ENCODE measurements at places on chromosomes 7 and 10. TPM values are rescaled to one million over a fixed set of nuclear protein-coding genes. Genes with fewer than 3 reads are reported as not detected.
A peak's percentile ranks its signal among the peaks of the same experiment; 100 is the strongest.

DNA sequence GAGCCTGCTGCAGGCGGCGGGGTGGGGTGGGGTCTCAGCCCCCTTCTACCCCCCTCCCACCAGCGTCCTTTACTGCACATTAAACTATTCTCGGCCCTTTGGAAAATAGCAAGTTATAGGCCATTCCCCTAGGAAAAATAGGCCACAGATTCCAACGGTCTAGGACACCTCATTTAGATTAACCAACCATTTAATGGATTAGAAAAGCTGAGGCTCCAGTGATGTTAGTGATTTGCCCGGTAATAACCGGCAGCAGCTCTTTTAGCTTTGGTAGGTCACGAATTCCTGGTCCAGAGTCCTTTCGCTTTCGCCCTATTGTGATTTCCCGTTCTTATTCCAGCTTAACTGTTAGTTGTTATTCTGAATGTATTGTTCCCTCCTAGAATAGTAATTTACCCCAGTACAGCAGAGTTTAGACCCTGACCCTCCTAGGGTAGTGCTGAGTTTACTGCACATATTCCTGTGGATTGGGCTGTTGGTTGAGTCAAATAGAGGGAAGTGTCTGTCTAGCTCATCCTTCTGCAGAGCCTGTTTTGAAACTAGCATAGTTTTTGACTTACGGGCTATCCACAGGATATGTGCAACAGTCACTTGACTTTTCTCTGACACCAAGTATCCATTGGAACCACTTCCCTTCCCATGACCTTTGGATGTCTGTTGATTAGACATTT is 754 bp downstream of the GSTO1 start:
- no peak for DNase-seq
- H3K27ac ChIP-seq: peak overlapping the region; percentile 66
- H3K4me1 ChIP-seq: peaks cover 45% of the 10 kb centered on the region

DNA sequence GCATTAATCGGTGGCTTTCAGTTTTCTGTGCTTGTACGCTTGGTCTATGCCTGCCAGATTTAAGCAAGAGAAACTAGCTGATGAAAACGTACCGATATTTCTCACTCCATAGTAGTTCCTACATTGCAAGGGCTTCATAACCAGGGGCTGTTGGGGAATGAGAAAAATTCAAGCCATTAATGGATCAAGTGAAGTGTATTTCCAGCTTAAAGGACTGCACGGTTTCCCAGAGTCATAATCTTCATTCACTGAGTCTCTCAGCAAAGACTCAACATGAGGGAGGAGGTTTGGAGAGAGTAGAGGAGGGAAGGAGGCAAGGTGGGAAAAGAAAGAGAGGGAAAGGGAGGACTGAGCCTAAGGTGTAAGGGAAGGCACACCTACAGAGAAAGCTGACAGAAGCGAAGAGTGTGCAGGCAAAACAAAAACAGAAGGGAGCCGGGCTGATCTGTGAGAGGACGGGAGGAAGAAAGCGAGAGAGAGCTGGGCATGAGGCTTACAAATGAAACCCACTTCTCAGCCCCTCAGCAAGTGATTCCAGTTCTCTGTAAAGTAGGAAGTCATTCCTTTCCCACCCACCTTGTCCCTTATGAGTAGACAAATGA is 625 bp downstream of the GIMAP2 start:
- H3K36me3 ChIP-seq: no peaks in the 10 kb centered on the region
- no peaks in the 10 kb centered on the region for H3K4me1 ChIP-seq
- H3K27ac ChIP-seq: no peak overlapping the region
- no peak overlapping the region for H3K4me3 ChIP-seq

DNA sequence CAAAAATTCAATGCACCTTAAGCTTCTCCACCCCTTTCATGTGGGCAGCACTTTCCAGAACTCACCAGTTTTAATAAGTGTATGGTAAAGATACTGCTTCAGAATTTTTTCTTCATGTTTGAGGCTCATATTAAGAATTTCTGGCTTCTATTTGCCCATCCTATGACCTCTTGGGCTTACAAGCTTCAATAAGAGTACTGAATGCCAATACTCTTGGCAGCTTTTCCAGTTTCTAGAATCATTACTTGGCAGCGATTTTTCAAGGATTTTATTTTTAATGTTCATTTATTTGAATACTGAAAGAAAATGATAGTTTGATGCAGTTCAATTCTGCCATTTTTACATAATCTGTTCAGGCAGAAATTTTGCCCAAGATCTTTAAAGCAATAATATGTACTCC is 242.1 kb upstream of the KCND2 start:
- H3K27me3 ChIP-seq: no peaks in the 10 kb centered on the region
- H3K4me1 ChIP-seq: no peaks in the 10 kb centered on the region
- no peak overlapping the region for H3K27ac ChIP-seq
- no peak for DNase-seq

DNA sequence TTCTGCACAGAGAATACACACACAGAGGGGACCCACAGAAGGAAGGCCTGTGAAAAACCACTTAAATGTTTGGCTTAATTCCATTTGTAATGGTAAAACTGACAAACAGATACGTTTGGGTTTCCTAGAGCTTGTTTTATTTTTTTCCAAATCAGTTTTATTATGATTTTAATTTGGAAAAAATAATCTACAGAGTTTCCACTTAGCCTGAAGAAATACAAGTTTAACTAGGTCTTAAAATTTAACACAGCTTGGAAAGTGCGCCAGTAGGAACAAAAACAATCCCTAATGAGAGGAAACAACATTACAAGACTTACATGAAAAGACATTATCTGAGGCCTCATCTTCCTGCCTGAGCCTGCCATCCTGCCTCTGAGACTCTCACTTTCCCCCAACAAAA is 58.5 kb upstream of the CARD11 start:
- no peak overlapping the region for H3K27ac ChIP-seq
- H3K4me3 ChIP-seq: no peak overlapping the region
- H3K36me3 ChIP-seq: no peaks in the 10 kb centered on the region
- H3K4me1 ChIP-seq: no peaks in the 10 kb centered on the region

DNA sequence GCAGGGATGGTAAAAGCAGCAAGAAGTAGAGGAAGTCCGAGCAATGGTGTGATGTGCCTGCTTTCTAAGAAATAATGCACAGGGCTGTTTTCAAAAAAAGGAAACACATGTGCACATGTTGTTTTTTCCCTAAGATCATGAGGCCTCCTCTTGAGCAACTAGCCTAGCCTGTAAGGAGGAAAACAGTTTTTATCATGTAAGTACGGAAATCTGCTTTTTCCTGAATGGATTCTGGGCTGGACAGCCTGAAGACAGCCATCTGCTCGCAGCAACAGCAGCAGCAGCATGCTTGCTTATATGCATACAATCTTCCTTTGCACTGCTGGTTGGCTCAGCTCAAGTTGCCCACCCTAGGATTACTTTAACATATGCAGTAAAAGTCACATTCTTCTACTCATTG is 87.1 kb downstream of the HIBADH start:
- DNase-seq: no peak
- H3K27me3 ChIP-seq: no peaks in the 10 kb centered on the region
- no peaks in the 10 kb centered on the region for H3K36me3 ChIP-seq
- no peak overlapping the region for H3K27ac ChIP-seq
- H3K4me1 ChIP-seq: peaks cover 12% of the 10 kb centered on the region

Gene IQUB
- total RNA-seq: 0.35 TPM

Gene GIMAP5
- not detected for total RNA-seq

Gene MUC3A
- 25.1 TPM for total RNA-seq

DNA sequence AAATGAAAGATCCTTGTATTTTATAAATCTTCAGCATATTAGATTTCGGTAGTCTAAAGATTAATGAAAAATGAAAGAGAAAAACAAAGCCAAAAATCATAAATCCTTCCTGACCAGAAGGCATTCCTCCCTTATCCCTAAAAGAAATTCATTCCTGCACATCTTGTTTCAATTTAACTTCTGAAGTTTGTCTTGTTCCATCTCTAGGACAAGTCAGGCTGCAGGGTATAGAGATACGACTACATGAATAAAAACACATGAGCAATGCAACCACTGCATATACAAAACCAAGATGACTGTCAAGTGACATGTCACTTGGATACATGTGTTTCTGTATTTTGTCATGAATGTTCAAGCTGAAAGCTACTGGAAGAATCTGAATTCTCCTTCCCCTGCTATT is 214.9 kb downstream of the JAZF1 start:
- no peak overlapping the region for H3K27ac ChIP-seq
- H3K4me3 ChIP-seq: no peak overlapping the region
- no peaks in the 10 kb centered on the region for H3K27me3 ChIP-seq
- H3K4me1 ChIP-seq: no peaks in the 10 kb centered on the region

Measured in Caco-2 (cell line).